ENCODE measurements at places on chromosomes 5 and 9.

- no peak for DNase-seq
These were observed 37.1 kb downstream of the NEUROG1 start for GRCh38 chr5:135498637-135498995.

DNA sequence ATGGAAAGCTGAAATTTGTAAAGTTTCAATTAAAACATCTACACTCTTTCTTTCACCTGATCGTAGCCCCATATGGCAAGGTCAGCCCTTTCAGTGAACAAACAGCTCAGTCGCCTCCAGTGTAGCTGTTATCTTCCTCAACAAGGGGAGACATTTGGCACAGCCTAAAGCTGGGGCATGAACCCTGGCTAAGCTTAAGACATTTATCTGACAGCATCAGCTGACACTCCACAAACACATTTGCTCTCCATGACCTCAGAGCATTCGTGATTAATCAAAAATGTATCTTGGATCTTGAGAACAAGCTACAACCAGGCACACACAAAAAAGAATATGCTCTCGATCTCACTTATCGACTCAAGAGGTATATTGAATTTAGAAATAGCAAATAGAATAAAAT is 67.3 kb downstream of the POU5F2 start:
- no peak for DNase-seq

- DNase-seq: no peak
These were observed 545.3 kb downstream of the TAF11L14 start for GRCh38 chr5:18179579-18179978.

DNA sequence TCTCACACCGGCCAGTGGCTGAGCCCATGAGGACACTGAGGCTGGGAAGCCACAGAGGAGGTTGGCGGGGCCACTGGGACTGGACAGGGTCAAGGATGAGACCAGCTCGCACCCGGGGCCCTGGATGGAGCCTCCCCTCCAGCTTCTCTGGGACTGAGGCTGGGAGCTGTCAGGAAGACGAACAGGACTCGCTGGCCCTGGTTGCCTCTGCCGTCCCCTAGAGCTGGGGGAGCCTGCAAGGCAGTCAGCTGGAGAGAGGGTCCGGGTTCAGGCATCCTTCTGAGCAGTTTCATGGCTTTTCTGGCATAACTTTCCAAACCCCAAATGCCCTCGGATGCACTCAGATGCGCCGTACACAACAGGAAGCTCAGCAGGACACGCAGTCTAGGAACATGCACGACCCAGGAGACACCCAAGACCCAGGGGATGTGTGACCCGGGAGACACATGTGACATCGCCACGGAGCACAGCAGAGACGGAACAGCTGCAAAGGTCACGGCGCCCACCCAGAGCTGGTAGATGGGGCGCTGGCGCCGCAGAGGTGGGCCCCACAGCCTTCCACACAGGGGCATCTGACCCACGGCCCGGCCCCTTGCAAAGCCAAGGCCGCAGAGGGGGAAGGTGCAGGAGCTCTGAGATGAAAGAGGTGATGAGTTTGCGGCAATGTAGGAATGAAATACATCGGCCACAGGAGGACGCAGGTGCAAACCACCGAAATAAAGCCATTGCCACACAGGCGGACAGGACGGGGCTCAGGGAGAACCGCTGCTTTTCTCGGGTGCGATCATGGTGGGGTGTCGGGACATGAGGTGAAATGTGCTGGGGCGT is 17.1 kb downstream of the TPPP start:
- DNase-seq: peak; percentile 47

DNA sequence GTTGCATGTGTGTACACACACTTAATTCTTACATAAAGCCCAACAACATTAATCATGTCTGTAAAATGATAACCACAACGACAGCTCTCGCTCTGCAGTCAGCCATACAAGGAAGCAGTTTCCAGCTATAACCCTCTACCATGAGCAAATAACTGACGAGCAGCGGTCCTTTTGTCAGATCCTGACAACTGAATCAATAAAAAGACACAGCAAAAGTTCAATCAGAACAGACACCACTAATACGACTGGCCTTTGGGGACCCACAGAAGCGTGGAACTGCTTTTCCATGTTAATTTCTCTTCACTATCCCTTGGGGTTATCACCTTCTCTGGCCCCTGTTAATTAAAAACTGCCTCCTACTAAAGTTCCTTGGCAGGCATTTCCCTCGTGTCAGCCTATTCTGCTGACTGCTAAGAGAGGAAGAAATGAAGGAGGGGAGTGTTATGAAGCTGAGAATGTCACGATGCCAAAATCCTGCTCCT is 722.8 kb upstream of the GRAMD2B start:
- no peak for DNase-seq

- no peak for DNase-seq
These were observed 83.0 kb downstream of the TMEM174 start for GRCh38 chr5:73256012-73256411.

GRCh38 chr9:78970375-78970774 is 601.4 kb upstream of the TLE4 start:
- DNase-seq: no peak

- DNase-seq: no peak
These were observed 106.6 kb upstream of the TBCA start for GRCh38 chr5:77882670-77883257.

- DNase-seq: peak; percentile 65
These were observed 30.8 kb downstream of the ARHGAP26 start for GRCh38 chr5:142800776-142801494.

GRCh38 chr9:121055642-121056143 is 5.6 kb upstream of the C5 start:
- no peak for DNase-seq

DNA sequence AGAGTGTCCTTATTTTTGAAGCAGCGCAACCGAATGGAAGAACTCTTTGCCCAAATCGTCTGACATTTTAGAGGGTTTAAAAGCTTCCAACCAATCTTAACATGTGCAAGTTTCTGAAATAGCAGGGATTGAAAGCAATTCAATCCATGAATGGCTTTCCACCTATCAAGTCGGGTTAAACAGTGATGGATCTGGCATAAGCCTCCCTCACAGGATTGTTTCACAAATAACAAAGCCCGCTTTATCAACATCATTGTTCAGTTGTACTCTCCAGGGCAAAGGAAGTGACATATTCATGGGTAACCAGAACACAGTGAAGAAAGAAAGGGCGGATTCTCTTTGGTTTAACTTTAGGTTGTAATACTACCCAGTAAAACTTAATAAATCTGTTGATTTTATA is 497.3 kb downstream of the MTRR start:
- DNase-seq: no peak

DNA sequence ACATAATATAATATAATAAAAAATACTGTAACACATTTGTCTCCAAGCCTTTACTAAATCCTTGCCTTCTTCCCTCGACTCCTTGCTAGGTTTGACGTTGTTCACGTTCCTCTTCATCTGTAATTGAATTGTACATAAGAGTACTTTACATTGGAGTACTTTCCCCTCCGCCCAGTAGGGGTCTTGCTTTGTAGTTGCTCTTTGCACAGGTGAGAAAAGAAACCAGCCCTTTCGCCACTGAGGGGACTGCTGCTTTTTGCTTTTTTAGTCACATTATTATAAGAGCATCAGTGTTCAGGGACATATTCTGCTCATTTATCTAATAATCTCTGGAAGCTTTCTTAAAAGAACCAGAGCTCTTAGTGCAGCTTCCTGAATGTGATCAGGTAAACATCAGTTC is 115.0 kb downstream of the CETN3 start:
- DNase-seq: no peak

DNA sequence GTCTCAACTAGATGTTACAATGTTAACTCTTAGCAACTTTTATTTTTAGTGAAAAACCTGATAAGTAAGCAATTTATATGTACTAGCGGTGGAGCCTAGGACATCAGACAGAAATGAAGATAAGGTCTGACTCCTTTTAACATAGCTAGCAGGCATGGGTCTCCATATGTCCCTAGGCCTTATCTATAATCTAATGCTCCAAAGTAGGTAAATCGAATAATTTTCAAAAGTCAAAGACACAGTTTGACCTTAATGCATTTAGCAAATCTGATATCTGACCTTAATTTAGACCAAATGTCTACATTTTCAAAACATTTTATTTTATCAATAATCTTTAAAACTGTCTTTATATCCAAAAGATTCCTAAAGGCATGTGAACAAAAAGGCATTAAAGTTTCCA is 305.0 kb upstream of the CCNH start:
- DNase-seq: no peak

GRCh38 chr5:173004013-173004412 is 20.4 kb downstream of the ATP6V0E1 start:
- DNase-seq: no peak

DNA sequence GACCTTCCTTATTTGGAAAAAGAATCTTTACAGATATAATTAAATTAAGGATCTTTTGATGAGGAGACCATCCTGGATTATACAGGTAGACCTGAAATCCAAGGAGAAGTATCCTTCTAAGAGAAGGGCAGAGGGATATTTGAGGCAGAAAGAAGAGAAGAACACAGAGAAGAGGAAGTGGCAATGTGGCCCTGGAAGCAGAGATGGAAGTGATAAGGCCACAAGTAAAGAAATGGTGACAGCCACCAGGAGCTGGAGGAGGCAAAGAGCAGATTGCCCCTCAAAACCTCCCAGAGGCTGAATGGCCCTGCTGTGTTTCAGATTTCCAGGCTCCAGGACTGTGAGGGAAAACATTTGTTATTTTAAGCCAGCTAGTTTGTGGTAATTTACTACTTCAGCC is 93.0 kb upstream of the ANKRD55 start:
- no peak for DNase-seq

DNA sequence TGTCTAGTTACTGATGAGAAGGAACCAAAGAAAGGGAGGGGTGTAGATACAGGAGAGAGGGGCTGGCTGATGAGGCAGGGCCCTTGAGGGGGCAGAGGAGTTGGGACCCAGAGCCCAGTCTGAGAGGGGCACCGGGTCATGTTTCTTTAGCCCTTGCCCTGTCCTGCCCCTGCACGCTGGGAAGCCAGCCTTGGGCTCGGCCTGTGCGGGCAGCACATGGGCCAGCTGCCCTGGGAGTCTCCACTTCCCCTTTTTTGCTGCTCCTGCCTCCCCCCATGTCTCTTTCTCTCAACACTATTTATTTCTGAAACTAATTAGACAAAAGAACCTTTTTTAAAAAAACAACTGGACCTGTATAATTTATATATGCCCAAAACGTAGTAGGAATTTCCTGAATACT is 20.5 kb downstream of the MVB12B start:
- no peak for DNase-seq

DNA sequence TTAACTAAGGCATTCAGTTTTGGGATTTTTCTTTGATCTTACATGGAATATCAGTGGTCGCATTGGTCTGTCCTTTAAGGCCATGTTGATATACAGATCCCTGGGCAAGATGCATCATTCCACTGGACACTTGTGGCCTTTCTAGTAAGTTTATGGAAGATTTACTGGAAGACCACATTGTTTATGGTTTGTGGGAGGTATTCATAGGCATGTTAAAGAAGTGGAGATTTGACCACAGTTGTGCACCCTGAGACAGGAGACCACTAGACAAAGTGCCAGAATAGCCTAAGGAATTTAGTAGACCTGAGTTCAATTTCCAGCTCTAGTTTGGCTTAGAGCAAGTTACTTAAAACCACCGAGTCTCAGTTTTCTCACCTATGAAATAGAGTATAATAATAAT is 383.1 kb upstream of the PAPPA start:
- DNase-seq: no peak

DNA sequence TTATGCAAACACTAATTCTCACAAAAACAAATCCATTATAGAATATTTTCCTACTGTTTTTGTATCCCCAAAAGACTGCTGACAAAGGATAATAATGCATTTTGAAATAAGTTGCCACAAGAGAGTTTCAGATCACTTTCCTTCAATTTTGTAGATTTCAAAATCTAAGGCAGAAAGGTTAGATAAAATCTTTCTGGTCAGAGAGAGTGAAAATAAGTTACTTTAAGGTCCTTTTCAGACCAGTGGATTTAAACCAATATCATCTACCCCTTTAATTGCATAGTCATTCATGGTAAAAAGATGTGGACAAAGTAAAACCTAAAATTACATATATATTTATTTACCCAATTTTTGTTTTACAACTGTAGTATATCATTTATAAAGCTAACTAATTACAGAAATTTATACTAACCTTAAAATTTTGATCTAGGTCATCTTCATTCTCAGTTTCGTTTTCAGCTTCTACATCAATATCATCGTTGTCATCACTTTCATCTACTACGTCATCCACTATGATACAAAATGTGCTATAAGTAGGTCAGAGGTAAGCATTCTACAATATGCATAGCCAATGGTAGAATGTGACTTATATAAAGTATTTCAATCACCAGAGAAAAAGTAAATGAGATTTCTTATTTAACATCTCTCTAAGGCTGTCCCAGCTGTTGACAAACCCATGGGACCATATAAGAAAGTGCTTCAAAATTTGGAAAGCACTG is 95.7 kb downstream of the AGTPBP1 start:
- no peak for DNase-seq

GRCh38 chr5:124373883-124374282 is 372.6 kb downstream of the ZNF608 start:
- no peak for DNase-seq

GRCh38 chr5:35979715-35980114 is 11.5 kb downstream of the UGT3A1 start:
- DNase-seq: no peak

DNA sequence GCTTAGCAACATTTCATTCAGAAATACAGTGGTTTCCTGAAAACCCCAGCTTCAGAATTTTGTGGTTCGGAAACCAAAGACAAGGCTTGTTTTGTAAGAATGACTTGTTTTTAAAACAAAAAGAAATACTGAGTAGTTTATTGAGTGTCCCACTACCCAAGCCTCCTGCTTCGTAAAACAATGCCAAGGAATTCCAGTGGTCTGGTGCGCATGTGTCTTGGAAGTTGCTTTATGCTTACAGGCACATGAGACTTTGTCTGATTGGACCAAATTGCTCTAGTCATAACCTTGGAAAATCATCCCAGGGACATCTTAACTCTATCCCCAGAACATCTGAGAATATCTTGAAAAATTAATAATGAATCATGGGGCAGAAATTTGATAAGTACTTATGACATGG is 77.1 kb upstream of the FST start:
- no peak for DNase-seq

GRCh38 chr5:119078071-119078846 is 7.4 kb downstream of the DMXL1 start:
- no peak for DNase-seq

GRCh38 chr5:37889612-37890317 is 49.9 kb upstream of the GDNF start:
- no peak for DNase-seq
